ENCODE measurements at places on chromosomes 5 and 9. TPM values are rescaled to one million over a fixed set of nuclear protein-coding genes. Genes with fewer than 3 reads are reported as not detected.

The WHRN gene
- total RNA-seq = 10.2 TPM

The SLC2A8 gene
- 16.5 TPM for total RNA-seq

The C9 gene
- total RNA-seq = 0.07 TPM

DNA sequence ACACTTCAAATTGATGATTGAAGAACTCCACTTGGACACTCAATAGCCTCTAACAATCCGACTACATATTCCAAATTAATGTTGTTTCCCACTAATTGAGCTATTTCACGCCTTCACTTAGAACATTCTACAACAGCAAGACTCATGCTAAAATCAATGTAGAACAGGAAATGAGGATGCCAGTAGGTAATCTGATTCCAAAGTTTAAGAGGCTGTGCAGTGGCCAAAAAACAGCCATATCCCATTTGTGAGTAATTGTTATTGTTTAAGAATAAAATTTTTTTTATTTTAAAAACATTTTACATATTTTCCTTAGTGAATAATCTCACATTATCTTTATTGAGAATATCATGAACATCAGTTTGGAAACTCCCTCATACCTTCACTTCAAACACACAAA, 35.7 kb upstream of the GHR start:
- no peak for DNase-seq

DNA sequence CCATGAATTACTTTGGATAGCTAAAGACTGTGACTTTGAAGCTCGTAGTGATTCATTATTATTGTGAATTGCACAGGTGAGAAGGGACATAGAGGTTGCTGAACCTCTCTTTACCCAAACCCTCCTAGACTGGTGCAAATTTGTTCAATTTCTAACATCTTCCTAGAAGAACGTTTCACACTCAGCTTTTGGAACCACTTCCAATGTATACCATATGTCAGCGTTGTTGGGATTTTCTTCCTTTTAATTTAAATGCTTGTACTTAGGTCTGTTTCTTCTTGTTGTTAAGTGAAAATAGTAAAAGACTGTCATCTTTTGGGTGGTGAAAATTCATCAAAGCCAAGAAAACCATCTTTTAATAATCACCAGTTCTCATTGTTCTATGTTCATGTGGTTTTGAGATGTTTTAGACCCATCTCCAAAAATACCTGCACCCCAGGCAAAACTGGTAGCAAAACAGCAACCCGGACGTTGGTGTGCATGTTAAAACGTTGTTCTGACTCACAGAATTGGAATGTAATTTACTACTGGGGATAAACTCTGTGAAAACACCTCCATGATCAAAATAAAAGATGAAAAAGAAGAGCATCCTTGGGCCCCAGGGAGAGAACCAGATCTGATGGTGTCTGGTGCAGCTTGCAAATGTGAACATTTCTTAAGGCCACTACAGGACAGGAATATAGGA, 238.3 kb downstream of the NPR3 start:
- no peak for DNase-seq

DNA sequence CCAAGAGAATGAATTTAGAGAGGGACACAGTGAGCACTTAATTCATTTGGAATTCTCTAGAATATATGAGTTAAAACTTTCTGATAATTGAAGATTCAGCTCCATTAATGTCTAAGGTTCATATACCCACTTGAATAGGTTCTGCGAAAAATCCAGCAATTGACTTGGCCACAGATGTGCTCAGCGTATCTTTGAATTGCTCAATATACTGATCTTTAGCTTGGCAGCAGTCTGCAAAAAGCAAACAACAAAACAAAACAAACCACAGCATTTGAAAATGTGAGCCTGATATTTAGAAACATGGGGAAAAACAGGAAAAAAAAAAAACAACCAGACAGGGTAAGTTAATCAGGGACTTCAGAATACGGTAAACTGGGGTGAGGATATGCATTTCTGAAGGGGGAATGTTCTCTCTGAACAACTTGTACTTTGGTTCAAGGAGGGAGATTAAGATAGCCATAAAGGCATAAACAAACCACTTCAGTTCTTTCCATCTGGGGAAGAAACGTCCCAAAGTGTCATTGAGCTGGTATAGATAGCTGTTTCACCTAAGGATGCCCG, 21.4 kb downstream of the AGXT2 start:
- DNase-seq = no peak

DNA sequence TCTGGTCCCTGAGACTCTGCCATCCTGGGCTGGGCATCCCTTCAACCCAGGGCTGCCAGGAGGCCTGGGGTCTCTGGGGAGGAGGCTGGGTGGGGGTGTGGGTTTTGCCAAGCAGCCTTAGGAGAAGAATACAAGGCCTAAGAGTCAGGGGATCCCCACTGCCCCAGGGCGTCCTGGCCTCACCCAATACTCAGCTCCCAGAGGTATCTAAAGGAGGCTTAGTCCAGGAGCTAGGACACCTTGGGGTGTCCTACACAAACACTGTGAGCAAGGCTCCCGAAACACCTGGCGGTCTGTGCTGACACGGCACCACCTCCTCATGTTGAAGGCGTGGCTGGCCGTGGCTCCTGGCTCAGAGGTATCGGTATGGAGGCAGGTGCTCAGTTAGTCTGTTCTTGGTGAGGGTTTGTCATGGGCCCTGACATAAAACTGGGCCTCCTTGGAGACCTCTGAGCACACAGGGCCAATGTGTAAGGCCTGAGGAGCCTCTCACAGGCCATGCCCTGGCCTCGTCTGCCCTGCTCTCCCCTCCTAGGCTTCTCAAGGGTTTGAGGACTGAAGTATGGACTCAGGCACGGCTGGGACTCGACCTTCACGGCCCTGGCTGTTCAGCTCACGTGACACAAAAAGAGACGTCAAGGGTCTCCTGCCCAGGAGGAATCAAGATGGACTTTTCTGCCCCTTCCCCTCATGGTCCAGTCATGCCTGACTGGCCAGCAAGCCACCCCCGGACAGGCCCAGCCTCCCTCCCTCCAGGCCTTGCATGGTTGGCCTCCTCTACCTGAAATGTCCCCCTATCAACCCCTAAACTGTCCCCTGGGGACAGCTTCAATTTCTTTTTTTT, 277.3 kb downstream of the FSTL4 start:
- no peak for DNase-seq

GRCh38 chr5:166399781-166400180, 1891.7 kb upstream of the WWC1 start:
- no peak for DNase-seq

DNA sequence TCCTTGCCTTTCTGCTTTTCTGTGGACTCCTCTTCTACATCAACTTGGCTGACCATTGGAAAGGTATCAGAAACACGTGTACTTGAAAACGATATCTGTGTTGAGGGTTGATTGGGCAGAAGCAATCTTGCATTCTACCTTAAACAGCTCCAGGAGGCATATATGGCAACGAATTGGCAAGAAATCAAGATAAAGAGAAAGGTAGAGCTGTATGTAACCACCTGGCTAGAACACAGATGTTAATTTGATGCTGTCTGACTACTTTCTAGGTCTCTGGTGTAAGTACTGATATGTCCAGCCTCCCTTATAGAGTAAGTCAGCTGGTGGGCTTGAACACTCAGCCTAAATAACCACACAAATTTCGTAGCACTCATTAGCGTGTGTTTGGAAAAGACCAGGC, 1.3 kb downstream of the MAN1B1 start:
- DNase-seq = no peak

DNA sequence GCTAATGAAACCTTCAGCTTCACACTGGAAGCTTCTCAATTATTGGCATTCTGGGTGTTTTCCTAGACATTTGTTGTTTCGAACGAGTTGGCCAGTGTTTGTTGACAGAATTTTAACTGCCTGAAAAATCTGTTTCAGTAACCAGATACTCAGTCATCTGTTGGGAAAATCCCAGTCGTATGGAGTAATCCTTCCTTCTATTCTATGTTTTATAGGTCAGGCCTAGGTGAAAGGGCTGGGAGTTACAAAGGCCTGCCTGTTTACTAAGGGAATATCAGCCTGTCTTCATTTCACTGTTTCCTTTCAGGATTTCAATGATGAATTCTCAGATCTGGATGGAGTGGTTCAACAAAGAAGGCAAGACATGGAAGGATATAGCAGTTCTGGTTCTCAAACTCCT, 59.9 kb downstream of the GRAMD2B start:
- DNase-seq = no peak

DNA sequence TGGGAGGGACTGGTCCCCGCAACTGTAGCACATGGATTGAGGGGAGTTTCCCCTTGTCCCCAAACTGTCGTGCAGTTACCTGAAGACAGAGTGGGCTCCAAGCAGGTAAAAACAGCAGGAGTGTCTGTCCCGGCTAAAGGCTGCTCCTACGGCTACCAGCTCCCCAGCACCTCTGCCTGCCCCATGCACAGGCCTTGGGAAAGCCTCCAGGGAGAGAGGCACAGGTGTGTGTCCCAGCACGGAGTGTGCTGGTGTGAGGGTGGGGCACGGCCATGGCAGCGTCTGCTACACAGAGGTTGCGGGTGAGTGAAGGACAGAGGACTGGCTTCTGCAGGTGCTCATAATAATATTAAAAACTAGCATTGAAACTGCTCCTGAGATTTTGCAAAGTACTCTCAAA, 30.4 kb downstream of the STC2 start:
- DNase-seq = no peak

DNA sequence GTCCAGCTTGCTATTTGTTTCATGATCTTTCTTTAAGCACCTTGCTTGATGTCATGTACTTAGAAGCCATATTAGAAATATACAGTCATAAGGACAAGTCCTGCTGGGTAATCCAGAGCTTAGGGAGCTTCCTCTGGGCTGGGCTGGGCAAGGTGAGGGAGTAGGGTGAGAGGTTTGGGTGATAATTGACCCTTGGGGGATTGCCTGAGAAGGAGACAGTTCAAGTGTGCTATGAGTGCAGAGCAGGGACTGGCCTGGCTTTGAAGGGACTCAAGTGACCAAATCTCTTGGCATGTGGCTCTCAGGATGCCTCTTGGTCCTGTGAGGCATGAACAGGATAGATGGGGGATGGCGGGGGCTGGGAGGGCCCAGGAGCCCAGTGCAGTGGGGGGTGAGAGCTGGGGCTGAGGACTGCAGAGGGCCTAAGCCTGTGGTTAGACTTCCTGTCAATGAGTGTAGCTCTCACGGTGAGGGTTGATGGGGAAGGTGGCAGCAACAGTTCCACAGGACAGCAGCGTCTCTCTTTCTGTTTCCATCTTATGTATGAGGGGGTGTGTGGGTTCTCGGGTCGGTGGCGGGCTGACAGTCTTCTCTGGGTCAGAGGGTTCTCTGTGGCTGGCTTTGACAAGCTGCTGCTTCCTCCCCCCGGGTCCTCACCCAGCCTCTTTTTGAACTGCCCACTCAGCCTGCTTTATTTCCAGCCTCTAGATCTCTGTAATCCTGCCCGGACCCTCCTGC, 53.5 kb downstream of the RGS3 start:
- peak; percentile 14 for DNase-seq

DNA sequence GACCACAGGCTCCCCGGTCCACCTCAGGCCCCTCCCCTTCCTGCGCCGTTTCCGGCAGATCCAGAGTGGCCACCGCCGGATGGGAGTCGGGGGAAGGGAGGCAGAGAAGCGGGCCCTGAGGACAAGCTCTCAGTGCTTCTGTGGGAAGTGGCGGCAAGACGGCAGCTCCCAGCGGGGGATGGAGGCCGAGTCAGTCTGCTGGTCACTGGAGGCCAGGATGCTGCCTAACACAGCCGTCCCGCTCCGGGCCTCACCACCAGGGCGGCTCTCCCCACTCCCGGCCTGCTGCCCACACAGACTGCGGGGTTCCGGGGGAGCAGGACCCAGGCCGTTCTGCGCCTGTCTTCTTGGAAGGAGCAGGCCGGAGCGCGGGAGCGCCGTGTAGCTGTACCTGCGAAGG, 31.4 kb downstream of the FXN start:
- DNase-seq = no peak

GRCh38 chr9:128153060-128153946, 4.0 kb downstream of the LCN2 start:
- DNase-seq = no peak

GRCh38 chr5:84602371-84602771, 217.7 kb upstream of the EDIL3 start:
- peak; percentile 22 for DNase-seq

- peak; percentile 25 for DNase-seq
These were observed 138.1 kb downstream of the ATPSCKMT start for GRCh38 chr5:10111571-10111970.

GRCh38 chr9:134413890-134414623, 87.8 kb downstream of the RXRA start:
- peak; percentile 84 for DNase-seq

DNA sequence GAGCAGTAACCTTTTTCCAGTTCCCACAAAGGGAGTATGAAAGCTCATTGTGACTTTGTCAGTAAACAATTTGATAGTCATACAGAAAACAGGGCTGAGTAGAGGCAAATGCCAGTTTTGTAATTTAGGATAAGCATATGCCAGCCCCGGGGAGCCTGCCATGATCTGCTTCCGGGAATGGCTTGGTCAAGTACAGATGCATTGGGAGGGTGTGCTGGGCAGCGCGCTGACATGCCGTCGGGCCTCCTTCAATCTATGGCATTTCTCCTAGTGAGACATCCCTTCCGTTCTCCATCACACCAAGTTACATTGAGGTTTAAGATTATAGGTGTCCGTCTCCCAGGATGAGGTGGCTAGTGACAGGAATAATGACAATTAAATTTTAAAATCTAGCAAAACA, 48.6 kb downstream of the GNA14 start:
- no peak for DNase-seq

- DNase-seq = peak; percentile 26
These were observed 198.1 kb downstream of the LURAP1L start for GRCh38 chr9:12972608-12973589.
